AG04449 (cell line): ENCODE measurements at places on chromosomes 5 and 9.

- no peak for DNase-seq
These were observed 24.1 kb upstream of the OTP start for GRCh38 chr5:77662635-77663034.

- peak; percentile 42 for DNase-seq
These were observed 51.0 kb downstream of the PTPDC1 start for GRCh38 chr9:94135222-94135621.

- DNase-seq: no peak
These were observed 74.0 kb upstream of the CHSY3 start for GRCh38 chr5:129830288-129830687.

- DNase-seq: peak; percentile 12
These were observed 266.2 kb downstream of the SPATA31D1 start for GRCh38 chr9:82254646-82255367.

DNA sequence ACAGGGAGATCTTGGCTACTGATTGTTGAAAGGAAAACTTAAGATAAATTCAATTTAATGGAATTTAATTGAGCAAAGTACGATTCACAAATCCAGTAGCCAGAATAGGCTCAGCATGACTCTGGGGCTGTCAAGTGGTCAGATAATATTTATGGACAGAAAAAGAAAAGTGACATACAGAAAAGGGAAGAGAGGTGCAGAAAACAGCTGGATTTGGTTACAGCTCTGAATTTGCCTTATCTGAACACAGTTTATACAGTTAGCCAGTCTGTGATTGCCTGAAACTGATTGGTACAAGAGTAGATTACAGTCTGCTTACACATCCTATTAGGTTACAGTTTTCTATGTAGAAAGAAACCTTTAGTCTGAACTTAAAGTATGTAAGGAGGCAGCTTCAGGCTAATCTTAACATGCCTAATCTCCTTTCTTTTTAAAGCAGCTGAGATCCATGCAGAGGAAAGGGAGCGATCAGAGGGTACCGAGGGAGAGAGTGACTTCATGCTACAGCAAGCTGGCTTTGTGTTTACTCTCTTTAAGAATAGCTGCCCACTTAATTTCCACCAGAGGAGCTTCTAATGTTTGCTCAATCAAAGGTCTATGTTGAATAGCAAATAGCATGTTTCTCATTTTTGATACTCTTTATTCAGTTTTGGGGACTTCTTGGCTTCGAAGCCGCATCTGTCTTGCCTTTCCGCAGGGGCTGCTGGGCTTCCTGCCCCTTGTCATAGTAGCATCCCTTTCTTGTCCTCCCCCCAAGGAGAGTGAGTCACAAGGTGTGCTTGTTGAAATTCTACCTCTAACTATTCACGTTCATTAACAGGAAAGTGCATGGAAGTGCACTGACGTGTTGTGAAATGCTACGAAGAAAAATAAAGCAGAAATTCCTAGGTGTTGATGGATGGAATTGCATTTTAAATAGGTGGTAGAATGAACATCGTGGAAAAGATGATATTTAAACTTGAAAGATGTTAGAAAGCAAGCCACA lies 761.2 kb downstream of the TAF11L14 start:
- no peak for DNase-seq

DNA sequence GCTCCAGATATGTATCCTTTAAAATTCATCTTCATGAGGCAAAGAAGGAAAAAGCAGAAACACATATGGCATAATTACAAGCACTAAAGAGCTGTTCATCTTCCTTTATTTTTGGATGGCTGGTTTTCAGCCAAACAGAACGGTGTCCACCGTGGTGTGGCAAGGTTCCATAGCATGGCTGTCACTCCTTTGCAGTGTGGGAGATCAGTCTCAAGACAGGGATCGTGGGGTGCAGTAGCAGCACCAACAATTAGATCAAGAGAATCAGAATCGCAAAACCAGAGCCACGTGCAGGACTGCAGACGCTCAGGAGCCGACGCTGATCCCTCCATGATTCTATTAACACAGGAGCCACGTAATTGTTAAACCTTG lies 79.5 kb downstream of the SEMA4D start:
- no peak for DNase-seq

DNA sequence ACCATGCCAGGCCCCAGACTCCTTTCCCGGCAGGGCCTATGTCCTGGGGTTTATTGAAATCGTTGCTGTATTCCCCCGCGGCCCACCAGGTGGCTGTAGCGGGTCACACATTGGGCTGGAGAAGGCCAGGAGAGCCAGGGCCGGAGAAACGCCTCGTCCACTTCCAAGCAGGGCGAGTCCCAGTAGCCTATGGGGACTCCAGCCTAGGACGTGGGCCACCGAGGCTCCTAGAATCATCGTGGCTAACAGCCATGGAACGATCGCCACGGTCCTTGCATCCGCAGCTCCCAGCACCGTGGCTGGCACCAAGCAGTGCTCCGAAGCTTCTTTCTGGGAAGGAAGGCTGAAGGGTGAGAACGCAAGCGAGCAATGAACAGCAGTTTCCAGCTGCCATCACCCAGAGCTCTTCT lies 87.7 kb downstream of the ENTREP1 start:
- DNase-seq: no peak

DNA sequence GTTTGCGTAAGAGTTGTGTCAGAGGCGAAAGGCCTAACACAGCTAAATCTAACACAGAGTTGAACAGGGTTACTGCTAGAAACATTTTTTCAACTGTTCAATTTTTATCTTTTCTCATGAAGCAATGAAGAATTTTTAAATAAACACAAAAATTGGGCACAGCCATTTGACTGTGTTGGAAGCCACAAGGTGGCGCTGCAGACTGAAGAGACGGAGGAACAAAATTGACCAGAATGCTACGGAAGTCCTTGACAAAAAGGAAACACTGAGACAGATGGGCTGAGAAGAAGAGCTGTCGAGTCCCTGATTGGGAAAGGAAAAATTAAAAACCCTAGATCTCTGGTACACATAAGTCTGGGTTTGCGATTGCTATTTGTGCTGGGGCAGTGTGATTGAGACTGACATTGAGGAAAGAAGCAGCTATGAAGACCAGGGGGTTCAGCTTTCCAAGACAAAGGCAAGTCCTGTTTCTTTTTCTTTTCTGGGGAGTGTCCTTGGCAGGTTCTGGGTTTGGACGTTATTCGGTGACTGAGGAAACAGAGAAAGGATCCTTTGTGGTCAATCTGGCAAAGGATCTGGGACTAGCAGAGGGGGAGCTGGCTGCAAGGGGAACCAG lies at the start of gene PCDHB9:
PCDHB9 (plus strand) TSS at position 265 of the 616 bp plus-strand sequence; CDS start at position 423, 158 bp downstream.
- no peak for DNase-seq

DNA sequence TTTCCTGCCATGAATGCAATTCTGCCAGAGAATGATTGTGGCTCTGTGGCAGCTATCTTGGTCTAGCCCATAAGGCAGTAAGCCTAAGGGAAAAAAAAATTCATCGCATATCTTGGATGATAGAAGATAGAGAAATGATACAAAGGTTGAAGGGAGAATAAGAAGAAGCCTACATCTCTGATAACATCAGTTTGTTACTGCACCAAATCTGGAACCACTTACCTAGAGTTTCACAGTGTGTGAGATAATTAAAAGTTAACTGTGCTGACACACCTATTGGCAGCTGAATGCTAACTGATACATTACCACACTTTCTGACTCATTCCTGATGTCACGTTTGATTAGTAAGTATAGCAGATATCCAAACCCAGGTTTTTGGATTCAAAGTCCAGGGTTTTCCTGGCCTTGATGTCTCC lies 91.6 kb upstream of the TAF11L2 start:
- no peak for DNase-seq

GRCh38 chr5:38807570-38808483 lies 38.0 kb upstream of the OSMR start:
- no peak for DNase-seq

DNA sequence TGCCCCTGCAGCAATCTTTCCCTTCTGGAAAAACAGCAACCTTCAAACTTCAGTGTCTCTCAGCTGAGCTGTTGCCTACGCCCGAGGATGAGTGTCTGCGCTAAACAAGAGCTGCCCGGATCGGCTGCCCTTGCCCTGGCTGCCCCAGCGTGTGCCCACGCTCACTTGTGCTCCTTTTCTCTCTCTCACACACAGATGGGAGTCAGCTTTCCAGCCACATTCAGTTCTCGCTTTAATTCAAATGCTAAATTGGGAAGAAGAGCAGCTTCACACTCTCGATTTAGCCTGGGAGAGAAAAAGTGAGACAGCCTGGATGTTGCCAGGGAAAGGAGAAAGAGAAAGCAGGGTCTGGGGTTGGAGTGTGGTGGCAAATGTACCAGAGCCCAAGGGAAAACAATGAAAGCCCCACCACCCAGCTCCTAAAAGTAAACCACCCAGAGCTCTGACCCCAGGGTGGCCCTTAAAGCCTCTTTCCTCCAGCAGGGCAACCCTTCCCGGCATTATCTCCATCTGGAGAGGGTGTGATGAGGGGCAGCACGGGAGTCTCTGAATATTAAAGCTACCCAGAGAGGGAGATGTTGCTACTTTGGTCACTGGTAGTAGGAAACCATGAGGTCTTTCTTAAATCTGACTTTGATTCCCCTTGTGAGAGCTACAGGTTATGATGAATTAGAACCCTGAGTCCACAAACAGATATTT lies 9.9 kb upstream of the EGR1 start:
- no peak for DNase-seq

- no peak for DNase-seq
These were observed 101.9 kb upstream of the EFNA5 start for GRCh38 chr5:107772418-107773310.

- DNase-seq: no peak
These were observed 1.3 kb upstream of the ST8SIA4 start for GRCh38 chr5:100904259-100904861.
